Purkinje cell (primary cell): ENCODE measurements at places on chromosomes 5 and 9. TPM values are rescaled to one million over a fixed set of nuclear protein-coding genes. Genes with fewer than 3 reads are reported as not detected.

The BTNL8 gene
- not detected in 2 replicates for polyA plus RNA-seq

The IFNA2 gene
- 0.22 TPM in 1 of 2 replicates, not detected in the other for polyA plus RNA-seq

The CCDC192 gene
- polyA plus RNA-seq: not detected in 2 replicates

The PRSS3 gene
- 4.4 and 26.2 TPM in 2 replicates for polyA plus RNA-seq

The NRARP gene
- not detected in 2 replicates for polyA plus RNA-seq

The MAST4 gene
- 38.4 and 42.4 TPM in 2 replicates for polyA plus RNA-seq

The PCDHA13 gene
- 12.7 and 31.9 TPM in 2 replicates for polyA plus RNA-seq

The GABRA1 gene
- polyA plus RNA-seq: 1,009 and 1,123 TPM in 2 replicates

The PFN3 gene
- not detected in 2 replicates for polyA plus RNA-seq

The FAM153A gene
- 3.1 and 8.3 TPM in 2 replicates for polyA plus RNA-seq

The N4BP3 gene
- polyA plus RNA-seq: 0.43 and 0.79 TPM in 2 replicates

The TMEM250 gene
- 0.36 and 0.52 TPM in 2 replicates for polyA plus RNA-seq

The SLC1A3 gene
- 345 and 350 TPM in 2 replicates for polyA plus RNA-seq

The GLDC gene
- 13.0 and 20.2 TPM in 2 replicates for polyA plus RNA-seq

The MORN5 gene
- 0.91 and 2.7 TPM in 2 replicates for polyA plus RNA-seq

The BSPRY gene
- polyA plus RNA-seq: 48.0 and 54.2 TPM in 2 replicates

The TXNDC8 gene
- not detected in 2 replicates for polyA plus RNA-seq

The C9orf153 gene
- 0.14 and 0.98 TPM in 2 replicates for polyA plus RNA-seq

The ARHGEF28 gene
- 2.6 and 2.8 TPM in 2 replicates for polyA plus RNA-seq

The TEX48 gene
- not detected in 2 replicates for polyA plus RNA-seq

The PRDM9 gene
- not detected in 2 replicates for polyA plus RNA-seq

The TLE1 gene
- 12.0 and 15.4 TPM in 2 replicates for polyA plus RNA-seq

The KCNV2 gene
- not detected in 2 replicates for polyA plus RNA-seq

The ARHGEF37 gene
- 1.1 and 2.3 TPM in 2 replicates for polyA plus RNA-seq

The PALM2AKAP2 gene
- 1.7 and 5.4 TPM in 2 replicates for polyA plus RNA-seq

The PDCD1LG2 gene
- 0.71 TPM in 1 of 2 replicates, not detected in the other for polyA plus RNA-seq

The CDKN2A gene
- 28.8 and 60.3 TPM in 2 replicates for polyA plus RNA-seq

The SLIT3 gene
- polyA plus RNA-seq: 8.7 and 11.9 TPM in 2 replicates

The SPINK5 gene
- polyA plus RNA-seq: 0.23 TPM in 1 of 2 replicates, not detected in the other

The NOXA1 gene
- not detected in 2 replicates for polyA plus RNA-seq

The POU5F2 gene
- 0.14 and 0.31 TPM in 2 replicates for polyA plus RNA-seq

The IFNA13 gene
- not detected in 2 replicates for polyA plus RNA-seq

The CATSPER3 gene
- not detected in 2 replicates for polyA plus RNA-seq

The PCDHGA7 gene
- 0.73 and 1.8 TPM in 2 replicates for polyA plus RNA-seq

The EIF4EBP3 gene
- 5.5 and 7.7 TPM in 2 replicates for polyA plus RNA-seq

The FOXD4L5 gene
- polyA plus RNA-seq: not detected in 2 replicates

The PLCXD3 gene
- 9.7 and 10.4 TPM in 2 replicates for polyA plus RNA-seq

The PCDHA9 gene
- polyA plus RNA-seq: 0.07 and 0.16 TPM in 2 replicates

The BTNL3 gene
- polyA plus RNA-seq: not detected in 2 replicates

The PCSK1 gene
- 0.07 and 10.0 TPM in 2 replicates for polyA plus RNA-seq

The HMHB1 gene
- polyA plus RNA-seq: not detected in 2 replicates

The AQP7 gene
- not detected in 2 replicates for polyA plus RNA-seq

The PCA3 gene
- polyA plus RNA-seq: 0.66 and 3.6 TPM in 2 replicates

The SLC6A3 gene
- polyA plus RNA-seq: not detected in 2 replicates

The DMRT3 gene
- not detected in 2 replicates for polyA plus RNA-seq

The CLIC3 gene
- polyA plus RNA-seq: not detected in 2 replicates
